KBM-7 (cell line): ENCODE measurements at places on chromosomes 5 and 9.

DNA sequence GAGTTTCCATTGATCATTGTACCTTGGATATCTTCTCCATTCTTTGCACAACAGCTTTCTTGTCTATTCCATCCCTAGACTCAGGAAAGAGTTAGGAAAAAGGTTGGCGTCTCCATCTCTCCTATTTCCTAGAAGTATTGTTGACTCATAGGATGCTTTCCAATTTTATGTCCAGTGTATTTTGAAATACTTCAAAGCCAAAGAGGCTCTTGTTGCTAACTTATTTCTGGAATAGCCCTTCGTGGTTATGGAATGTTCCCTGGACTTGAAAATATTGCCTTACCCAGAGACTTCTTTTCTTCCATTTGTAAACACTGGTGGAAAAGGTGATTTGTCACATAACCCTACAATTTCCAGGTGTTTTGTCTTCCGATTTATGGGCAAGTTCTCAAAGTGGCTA is 402.3 kb upstream of the ZNF608 start:
- no peak for DNase-seq

DNA sequence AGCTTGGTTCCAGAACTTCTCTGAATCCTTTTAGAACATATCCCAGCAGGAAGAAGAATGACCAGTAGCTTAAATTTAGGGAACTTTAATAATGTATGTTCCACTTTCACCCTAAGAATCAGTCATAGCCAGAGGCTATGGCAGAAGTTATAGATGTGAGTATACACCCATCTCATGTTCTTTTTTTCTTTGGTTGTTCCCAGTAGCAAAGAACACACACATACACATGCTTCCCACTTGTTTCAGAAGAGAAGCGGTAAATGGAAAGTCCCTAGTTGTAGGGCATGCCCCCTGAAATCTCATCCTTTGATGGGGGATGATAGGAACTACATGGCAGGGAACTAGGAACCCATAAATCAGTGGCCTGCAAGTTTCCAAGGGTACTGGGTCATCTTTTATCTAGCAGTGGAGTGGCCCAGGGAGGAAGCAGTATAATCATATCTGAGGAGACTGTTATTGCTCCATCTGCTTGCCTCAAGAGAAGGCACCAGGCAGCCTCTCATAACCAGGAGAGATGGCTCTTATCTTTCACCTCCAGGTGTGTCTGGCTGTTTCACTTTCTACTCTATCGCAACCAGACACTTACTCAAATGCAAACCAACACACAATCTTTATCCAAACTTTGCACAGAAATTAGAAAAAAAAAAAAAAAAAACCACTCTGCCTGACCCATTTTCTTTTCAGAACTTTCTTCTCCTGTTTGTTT is 109.5 kb downstream of the SNCAIP start:
- no peak for DNase-seq

GRCh38 chr9:37119360-37119759 is 1.0 kb upstream of the ZCCHC7 start:
- DNase-seq: no peak

GRCh38 chr9:126643945-126644527 is 30.3 kb downstream of the LMX1B start:
- no peak for DNase-seq

- no peak for DNase-seq
Observed at GRCh38 chr9:75531588-75531987, 358.9 kb upstream of the PCSK5 start.

DNA sequence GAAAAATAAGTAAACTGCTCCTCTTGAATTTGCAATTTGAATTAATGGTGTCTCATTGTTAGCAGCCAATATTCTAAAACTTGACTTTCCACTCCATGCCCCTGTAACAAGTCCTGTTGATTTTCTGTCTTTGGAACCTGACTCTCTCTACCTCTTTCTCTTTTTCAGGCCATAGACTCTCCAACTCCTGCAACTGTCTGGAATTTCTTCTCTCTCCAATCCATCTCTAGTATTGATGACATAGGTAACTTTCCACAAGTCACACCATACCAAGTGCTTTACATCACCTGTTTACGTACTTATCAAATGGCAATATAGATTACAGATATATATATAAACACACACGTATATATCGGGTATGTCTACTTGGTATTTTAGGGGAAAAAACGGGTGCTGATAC is 923 bp downstream of the C5orf34 start:
- no peak for DNase-seq

DNA sequence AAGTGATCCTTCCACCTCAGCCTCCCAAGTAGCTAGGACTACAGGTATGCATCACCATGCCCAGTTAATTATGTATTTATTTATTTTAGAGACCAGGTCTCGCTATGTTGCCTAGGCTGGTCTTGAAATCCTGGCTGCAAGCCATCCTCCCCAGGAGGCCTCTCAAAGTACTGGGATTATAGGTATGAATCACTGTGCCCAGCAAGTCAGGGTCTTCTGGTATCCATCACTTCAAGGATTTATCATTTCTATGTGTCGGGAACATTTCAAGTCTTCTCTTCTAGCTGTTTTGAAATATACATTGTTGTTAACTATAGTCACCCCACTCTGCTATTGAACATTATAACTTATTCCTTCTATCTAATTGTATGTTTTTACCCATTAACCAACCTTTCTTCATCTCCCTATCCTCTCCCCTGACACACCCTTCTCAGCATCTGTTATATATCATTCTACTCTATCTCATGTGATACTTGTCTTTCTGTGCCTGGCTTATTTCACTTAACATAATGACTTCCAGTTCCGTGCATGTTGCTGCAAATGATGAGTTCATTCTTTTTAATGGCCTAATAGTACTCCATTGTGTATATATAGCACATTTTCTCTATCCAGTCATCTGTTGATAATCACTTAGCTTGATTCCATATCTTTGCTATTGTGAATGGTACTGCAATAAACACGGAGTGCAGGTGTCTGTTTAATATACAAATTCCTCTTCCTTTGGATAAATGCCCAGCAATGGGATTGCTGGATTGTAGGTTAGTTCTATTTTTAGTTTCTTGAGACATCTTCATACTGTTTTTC is 26.4 kb downstream of the UTP15 start:
- DNase-seq: no peak

- no peak for DNase-seq
Observed at GRCh38 chr9:21833090-21833801, 30.8 kb downstream of the MTAP start.

DNA sequence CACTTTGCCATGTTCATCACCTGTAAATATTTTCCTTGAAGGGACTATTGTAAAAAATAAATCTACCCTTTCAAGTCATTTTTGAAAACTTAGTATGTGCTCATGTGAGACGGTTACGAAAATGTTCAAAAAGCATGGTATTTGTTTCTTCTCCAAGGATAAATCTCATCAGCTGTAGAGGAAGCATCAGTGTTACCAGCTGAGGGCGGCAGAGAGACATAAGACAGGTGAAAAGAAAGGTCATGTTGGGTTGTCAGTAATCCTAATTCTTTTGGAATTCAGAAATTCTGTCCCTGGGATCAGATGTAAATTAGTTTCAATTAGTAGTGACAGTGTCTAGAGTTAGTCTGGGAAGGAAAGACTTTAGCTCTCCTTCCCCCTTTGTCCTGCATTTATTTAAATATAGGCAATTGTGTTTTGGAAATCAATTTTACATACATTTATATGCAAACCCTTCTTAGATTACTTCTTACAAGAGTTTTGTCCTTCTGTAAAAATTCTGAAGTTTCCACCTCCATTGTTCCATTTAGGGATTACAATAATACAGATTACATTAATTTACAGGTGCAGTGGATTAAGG is 791.9 kb upstream of the CDH6 start:
- peak; percentile 43 for DNase-seq

DNA sequence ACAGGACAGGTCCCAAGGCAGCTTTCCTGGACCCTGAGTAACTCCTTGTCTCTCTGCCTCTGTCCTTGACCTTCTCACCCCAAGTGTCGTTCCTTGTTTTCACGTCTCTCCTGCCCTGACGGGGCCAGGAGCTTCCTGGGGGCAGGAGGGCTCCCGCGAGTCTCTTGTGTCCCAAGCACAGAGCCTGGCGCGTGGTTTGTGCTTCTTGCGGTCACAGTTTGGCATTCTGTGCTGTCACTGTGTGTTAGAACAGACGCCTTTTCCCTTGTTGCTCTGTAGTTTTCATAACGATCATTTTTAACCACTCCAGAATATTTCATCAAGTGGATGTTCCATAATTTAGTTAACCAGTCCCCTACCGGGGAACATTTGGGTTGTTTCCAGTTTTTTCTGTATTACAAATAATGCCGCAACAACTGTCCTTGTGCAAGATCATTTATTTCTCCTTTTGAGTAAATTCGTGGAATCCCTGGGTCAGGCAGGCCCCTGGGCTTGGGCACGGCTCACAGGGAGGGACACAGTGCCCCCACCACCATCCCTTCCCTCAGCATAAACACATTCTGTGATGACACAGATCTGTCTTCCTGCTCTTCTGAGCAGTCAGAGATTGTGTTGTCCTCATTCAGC is 71.9 kb downstream of the TSPAN17 start:
- DNase-seq: no peak

GRCh38 chr9:69030851-69031645 is 4.5 kb upstream of the FXN start:
- no peak for DNase-seq

- DNase-seq: no peak
Observed at GRCh38 chr9:120982836-120983235, 56.2 kb upstream of the TRAF1 start.

- no peak for DNase-seq
Observed at GRCh38 chr9:114691046-114691955, 9.3 kb upstream of the TEX48 start.

- DNase-seq: no peak
Observed at GRCh38 chr5:143023411-143024096, 253.4 kb downstream of the ARHGAP26 start.

DNA sequence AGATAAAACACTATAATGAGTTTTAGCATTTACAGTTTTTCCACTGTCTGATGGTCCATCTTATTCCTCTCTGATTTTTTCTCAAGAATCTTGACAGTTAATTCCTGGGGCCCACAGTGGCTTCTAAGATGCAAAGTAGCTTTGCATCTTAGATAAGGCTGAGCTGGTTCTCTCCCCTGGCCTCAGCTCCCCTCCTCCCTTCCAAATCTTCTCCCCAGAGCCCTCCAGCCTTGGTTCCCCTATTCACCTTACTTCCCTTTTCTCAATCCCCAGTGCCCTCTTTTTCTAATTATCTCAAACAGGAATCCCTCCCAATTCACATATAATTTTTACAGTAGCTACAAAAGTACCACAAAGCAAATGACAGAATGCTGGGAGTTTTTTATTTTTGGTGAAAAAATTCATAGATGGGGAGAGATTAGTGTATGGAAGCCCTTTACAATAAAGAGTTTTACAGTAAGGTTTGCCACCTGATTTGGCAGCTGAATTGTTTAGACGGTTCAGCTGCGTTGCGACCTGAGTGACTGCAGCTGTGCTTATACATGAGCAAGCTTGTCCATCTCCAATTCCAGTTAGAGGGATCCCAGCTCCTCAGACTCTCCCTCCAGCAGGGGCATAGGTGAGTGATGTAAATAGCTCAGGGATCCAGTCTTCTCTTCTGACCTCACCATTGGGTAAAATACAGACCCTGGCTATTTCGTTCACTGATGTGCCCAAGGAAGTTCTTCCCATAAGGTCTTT is 51.4 kb upstream of the CKMT2 start:
- DNase-seq: peak; percentile 61

DNA sequence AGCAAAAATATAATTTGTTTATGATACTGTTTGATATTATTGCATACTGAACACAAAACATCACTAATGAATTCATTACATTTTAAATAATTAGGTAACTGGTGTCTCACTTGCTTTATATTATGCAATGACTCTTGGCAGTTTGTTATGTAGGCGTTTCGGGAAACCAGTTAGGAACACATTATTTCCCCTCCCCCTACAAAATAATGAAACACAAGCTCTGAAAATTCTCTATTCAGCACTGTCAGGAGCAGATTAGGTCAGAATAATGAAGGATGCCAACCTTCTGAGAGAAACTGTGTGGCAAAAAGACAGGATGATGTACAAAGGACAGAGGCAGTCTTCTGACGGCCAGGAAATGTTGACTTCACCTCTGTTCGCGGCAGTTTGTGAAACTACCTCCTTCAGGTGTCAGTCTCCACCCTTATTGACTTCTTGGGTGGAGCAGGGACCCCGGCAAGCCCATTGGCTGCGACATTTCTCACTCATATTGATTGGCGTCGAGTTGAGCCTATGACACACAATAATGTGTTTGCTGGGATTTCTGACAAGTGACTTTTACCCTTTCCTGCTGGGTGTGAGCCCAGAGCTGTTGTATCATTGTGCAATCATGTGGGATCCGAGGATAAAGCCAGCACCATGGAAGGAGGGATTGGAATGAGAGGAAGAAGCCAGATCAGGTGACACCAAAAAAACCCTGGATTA is 33.9 kb downstream of the SH3PXD2B start:
- no peak for DNase-seq

GRCh38 chr9:12838546-12838945 is 63.7 kb downstream of the LURAP1L start:
- no peak for DNase-seq

- DNase-seq: no peak
Observed at GRCh38 chr5:18749763-18750162, 1115.5 kb downstream of the TAF11L14 start.

DNA sequence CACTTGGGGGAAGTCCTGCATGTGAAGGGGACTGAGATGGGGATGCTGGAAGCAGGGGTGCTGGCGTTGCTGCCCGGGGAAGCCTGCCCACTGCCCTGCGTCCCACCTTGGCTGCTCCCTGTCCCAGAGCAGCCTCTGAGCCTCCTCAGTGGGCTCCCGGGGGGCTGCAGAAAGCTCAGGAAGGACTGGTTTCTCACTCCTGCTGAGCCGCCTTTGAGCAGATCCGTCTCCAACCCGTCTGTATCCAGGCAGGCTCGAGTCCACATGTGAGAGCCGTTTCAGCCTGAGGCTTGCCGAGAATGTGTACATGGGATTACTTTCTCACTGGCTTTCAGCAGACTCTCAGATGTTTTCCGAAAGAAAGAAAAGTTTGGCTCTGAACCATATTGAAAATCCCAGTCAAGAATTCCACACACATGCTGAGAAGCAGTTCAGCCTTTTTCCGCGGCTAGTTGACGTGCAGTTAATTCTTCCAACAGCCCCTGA is 95.3 kb upstream of the COL5A1 start:
- DNase-seq: no peak

- peak; percentile 72 for DNase-seq
Observed at GRCh38 chr9:12775679-12776512, 1.1 kb downstream of the LURAP1L start.

DNA sequence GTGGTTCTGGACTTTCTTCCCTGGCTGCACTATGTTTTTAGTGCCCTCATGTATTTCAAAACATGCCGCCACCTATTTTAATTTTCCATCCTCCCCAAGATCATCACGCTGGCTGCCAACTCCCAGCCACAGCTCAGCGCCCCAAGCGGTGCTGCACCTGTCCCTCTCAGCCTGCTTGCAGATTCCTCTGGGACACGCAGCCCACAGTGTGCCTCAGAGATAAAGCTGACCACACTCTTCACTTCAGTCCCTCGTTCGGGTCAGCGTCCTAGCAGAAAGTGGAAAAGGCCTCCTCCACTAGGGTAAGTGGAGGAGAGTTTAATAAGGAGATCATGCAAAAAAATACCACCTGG is 56.2 kb upstream of the CKS2 start:
- DNase-seq: peak; percentile 11

GRCh38 chr5:17929171-17929570 is 294.9 kb downstream of the TAF11L14 start:
- DNase-seq: no peak
